ENCODE measurements at places on chromosomes 6 and 20.

DNA sequence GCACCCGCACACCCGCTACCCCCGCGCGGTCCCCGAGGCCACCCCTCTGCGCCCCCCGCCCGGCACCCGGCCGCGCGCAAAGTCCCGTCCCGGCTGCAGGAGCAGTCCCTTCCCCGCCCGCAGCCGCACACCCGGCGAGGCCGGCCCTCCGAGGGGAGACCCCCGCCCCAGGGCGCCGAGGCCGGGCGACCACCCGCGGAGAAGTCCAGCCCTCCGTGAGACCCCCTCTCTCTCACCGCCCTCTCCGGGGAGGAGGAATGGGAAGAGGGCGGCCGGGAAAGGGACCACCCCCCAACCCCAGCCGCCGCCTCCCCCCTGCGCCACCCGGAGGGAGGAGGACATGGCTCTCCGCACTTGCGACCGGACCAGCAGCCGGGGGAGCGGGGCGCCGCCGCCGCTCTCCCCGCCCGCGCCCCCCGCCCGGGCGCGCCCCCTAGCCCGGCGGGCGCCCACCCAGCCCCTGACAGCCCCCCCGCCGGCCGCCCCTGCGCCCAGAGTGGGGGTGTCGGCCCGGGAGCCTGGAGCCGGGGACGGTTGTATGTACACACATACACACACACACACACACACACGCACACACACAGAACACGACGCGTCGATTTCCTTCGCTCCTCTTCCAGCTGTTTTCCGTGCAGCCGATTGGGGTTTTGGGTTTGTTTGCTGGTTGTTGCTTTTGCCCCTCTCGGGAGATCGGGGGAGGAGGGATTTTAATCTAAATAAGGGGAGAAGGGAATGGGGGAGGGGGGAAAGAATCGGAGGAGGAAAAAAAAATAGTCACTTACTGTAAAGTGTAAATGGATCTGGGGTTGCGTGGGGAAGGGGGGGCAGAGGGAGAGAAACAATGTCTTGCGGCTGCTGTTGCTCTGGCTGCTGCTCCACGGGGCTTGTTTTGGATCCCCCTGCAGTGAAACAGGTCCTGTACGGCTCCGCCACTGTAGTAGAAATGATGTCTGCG is at the start of gene ATXN1:
Gene ATXN1 (minus strand): TSS at position 945 of the 955 bp plus-strand sequence.
- no peak for DNase-seq

- DNase-seq: no peak
These were observed 53.5 kb downstream of the DACT2 start for GRCh38 chr6:168265827-168266815.

- DNase-seq: no peak
These were observed 771.7 kb downstream of the EPHA7 start for GRCh38 chr6:92647630-92648029.

GRCh38 chr20:49366687-49367086 is 88.8 kb upstream of the ZNFX1 start:
- DNase-seq: no peak

- DNase-seq: no peak
These were observed 555.4 kb upstream of the FLRT3 start for GRCh38 chr20:14892782-14893181.

DNA sequence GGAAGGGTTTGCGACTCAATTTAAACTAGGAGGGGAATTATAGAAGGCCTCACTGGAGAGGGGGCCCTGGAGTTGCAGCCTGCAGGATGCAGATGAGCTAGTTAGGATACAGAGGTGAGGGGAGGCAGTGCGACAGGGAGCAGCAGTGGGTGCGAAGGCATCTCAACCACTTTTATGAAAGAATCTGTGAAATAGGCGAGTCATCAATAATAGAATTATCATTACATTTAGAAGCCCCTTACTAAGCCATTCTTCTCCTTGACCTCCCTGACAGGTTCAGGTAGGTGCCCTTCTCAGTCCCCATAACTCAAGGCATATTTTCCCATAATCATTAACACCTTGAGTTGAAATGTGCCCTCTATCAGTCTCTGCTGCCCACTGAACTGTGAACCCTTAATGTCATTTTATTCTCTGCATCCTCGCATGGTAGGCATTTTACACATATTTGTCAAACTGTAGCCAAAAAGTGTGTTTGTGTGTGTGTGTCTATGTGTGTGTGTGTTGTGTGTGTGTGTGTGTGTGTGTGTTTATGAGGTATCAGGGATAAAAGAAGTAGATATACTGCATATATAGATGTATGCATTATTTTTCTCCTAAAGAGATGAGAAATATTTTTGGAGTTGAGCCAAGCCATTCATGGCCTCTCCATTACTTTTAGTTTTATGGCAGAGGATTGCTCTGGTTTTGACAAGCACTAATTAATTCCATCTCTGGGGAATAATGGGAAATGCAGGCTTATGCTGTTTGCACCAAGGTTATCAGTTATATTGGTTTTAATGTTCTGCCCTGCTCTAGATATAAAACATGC is 898.8 kb downstream of the KIF16B start:
- peak; percentile 4 for DNase-seq

DNA sequence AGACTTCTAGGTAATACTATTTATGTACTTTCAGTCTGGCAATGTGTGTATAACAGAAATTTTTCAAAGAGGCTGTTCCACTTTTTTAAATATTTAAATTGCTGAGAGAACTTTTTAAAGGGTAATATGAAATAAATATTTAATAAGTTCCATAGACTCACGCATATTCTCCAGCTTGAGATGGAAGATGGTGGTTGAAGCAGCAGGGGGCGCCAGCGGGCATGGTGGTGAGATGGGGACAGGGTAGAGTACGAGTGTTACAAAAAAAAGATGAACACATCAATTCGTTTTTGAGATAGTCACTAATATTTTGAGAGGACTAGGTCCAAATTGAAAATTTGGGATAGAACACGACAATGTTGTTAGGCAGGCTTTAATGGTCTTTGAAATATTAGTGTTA is 68.4 kb downstream of the RSPO3 start:
- DNase-seq: no peak

DNA sequence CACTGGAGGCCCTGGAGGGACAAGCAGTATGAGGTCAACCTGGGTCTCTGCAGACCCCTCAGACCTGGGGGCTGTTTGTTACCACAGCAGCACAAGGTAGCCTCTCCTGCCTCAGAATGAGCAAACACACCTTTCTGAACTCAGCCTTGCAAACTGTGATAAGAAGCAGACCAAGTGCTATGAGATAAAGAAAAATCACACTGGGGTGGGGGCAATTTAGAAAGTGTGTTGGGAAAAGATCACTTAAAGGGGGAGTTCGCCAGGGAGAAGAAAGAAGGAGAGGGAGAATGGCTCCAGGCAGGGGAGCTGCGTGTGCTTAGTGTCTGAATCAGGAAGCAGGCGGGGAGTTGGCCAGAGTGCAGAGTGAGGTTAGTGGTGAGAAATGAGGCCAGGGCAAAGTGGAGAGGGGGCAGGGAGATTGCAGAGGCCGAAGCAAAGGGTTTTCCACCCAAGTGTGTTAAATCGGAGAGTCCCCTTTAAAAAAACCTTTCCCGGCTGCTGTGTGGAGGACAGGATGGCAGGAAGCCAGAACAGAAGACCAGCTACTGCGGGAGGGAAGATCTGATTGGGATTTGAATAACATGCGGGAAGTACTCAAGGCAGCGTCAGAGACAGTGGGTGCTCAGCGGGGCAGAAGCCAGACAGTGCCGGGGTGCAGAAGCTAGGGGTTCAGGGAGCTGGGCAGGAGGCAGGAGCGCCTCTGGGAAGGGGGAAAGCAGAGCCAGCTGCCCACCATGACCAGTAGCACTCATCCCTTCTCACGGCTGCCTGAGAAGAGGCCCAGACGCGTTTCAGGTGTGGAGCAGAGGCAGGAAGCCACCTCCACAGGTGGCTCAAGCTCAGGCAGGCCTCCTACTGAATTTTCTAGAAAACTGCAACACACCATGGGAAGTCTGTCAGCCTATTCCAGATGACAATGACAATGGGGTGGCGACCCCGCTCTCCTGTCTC is 9.0 kb downstream of the ADA start:
- DNase-seq: peak; percentile 91

All from fibroblast of lung (primary cell).